NT2/D1 (cell line): ENCODE measurements at places on chromosomes 7 and 10.

- DNase-seq = no peak
Measured at GRCh38 chr7:14389181-14389591, 399.7 kb upstream of the ETV1 start.

DNA sequence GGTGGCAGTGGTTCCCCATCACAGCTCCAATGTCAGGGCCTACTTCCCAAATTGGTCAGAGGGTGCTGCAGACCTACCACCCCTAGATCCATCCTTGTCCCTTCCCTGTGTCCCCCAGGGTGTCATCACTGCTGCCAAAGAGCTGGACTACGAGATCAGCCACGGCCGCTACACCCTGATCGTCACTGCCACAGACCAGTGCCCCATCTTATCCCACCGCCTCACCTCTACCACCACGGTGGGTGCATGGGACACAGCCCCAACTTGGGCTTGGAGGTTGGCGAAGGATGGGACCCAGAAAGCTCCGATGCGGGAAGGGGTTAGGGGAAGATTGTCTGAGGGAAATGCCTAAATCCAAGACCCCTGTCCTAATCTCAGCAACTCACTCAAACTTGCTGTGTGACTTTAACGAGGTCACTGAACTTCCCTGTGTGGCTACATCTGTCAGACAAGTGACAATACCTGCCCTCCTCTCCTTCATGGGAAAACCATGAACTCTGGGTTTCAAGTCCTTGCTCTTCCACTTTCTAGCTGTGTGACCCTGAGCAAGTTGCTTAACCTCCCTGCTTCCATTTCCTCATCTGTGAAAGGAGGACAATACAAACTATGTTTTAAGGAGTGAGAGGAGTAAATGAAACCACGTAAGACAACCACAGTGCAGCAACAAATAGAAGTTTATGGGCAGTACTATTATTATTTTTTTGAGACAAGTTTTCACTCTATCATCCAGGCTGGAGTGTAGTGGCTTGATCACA lies 4.9 kb upstream of the VSIR start:
- DNase-seq = no peak

- DNase-seq = no peak
Measured at GRCh38 chr10:111646021-111646420, 537.5 kb downstream of the GPAM start.

DNA sequence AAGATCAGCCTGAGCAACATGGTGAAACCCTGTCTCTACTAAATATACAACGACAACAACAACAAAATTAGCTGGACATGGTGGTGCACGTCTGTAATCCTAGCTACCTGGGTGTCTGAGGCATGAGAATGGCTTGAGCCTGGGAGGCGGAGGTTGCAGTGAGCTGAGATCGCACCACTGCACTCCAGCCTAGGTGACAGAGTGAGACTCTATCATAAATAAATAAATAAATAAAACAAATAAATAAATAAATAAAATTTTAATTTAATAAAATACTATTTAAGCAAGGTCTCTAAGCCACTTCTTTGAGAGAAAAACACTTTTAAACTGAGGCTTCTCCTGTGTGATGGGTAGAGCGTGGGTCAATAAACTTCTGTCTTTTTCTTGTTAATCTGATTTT lies 38.3 kb downstream of the MICU1 start:
- no peak for DNase-seq

DNA sequence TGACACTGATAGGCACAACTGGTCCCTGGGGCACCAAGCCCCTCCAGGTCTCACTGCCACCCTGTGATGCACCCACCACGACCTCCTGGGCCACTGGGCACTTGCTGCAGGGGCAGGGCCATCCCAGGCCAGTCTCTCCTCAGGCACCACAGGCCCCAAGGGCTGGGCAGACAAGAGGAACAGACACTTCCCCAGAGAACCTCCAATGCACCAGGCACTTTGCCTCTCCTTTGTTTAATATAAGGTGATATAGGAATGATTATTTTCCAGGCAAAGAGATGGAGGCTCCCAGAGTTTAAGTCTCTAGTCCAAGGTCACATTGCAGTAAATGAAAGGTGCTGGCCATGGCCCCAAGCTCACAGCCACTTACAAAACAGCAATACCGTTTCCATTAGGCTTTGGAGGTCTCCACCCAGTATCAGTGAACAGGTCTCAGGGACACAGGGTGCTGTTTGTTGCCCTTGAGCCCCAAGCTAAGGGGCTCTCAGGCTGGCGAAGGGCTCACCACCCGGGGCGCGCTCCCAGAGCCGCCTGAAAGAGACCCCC lies 4.5 kb downstream of the DEPP1 start:
- no peak for DNase-seq

DNA sequence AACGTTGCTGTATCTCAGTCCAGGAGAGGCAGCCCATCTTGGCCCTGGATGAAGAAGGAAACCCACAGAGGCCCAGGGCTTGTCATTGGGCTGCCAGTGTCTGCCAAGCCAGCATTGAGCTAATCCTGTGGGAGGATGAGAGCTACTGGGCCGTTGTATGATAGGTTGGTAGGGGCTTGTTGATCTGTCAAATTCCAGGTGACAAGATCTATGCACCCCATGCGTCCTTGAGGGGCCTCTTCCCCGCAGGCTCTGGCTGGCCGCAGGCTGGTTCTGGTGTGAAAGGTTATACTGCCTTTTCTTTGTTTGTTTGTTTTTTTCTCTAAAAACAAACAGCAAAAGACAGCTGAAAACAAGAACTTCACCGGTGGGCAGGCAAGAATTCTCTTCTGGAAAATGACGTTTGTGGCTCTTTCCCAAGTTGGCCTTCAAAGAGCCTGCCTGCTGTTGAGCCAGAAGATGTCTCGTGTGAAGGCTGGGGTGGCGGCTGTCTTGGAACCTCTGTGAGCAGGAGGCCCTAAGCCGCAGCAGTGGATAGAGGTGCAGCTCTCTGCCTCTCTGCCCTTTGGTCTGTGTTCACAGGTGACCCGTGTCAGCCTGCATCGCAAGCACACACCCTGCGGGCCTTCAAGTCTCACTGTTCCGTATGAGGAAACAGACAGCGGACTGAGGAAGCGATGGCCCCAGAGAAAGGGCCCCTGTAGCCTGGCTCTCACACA lies 23.3 kb downstream of the CYP17A1 start:
- DNase-seq = no peak

- DNase-seq = no peak
Measured at GRCh38 chr7:14826426-14826825, 76.1 kb downstream of the DGKB start.
